ENCODE measurements at places on chromosomes 1 and 21.
A peak's percentile ranks its signal among the peaks of the same experiment; 100 is the strongest.

DNA sequence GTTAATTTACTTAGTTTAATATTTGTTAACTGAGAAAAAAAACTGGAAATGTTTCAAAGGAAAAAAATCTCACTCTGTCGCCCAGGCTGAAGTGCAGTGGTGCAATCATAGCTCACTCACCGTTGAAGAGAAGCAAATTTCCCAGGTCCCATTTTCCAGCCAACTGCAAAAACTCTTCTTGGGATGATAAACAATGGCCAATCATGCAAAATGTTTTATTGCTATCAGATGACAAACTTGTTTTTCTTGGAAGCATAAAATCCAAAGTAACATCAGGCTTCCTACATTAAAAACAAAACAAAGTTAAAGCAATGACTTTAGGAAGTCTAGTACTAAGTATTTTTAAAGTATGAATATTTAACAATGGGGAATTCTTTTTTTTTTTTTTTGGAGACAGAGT is 84.9 kb downstream of the LYST start:
- no peak for DNase-seq

- no peak for DNase-seq
These were observed 22.3 kb downstream of the CTTNBP2NL start for GRCh38 chr1:112418099-112418892.

DNA sequence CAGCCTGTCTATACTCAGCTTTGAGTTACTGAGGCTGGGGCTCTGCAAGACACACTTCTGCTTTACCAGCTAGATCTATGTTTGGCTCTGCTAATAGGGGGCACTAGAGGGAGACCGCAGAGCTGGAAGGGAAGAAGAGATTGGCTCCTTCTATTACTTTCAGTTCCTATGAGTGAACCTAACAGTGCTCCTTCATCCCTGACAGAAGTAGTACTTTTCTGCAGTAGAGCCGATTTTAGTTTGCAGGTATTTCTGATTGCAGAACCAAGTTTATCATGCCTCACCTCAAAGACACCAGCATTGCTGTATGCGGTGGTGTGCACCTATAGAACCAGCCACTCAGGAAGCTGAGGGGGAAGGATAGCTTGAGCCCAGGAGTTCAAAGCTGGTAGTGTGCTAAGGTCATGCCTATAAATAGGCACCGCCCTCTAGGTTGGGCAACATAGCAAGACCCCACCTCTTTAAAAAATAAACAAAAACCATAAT is 5.7 kb upstream of the ZDHHC18 start:
- peak; percentile 62 for DNase-seq

GRCh38 chr21:43287795-43288755 is 119.3 kb downstream of the CRYAA start:
- DNase-seq, result no peak
